NK-92 treated with Interleukin-12 subunit alpha and Interleukin-12 subunit beta, amount 100 ng/mL, for 24 hours (cell line): ENCODE measurements at places on chromosomes 2 and 18.

- DNase-seq, result peak; percentile 20
Observed at GRCh38 chr2:121080013-121080772, 204.8 kb downstream of the TFCP2L1 start.

DNA sequence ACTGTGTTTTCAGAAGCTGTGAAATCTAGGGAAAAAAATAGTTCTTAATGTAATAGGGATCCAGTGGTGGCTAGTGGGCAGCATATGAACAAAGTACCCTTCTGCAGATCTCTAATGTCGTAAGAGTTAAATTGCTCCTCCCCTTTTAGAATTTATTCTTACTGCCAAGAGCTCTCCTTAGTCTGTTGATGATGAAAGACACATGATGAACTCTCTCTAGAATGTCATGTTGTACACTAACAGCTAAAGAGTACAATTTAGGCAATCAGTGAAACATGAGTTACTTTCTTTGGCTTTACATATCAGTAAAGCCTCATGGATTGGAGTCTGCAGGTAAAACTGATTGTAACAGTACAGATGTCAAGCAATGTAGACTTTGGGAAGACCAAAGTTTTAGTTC lies 84.2 kb downstream of the SLC39A10 start:
- DNase-seq, result no peak

- no peak for DNase-seq
Observed at GRCh38 chr2:68428126-68428525, 39.0 kb downstream of the FBXO48 start.

DNA sequence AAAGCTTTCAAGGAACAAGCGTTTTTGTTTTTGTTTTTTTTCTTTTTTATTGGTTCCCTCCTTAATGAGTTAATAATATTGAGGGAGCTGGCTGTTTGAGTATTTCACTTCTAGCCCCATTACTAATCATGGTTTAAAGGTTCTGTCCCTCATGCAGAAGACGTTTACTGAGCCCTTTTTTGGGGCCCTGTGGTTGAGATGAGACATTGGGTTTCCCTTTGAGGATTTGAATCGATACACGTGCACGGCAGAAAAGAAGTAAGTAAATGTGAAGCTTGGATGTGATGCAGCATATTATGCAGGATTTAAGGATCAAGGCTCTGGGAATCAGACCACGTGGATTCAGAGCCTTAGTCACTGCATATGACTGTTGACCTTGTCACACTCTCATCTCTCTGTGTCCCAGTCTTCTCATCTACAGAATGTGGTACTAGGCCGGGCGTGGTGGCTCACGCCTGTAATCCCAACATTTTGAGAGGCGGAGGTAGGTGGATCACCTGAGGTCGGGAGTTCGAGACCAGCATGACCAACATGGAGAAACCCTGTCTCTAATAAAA lies 1.0 kb upstream of the CHST10 start:
- no peak for DNase-seq
